ENCODE measurements at places on chromosomes 5 and 9.

DNA sequence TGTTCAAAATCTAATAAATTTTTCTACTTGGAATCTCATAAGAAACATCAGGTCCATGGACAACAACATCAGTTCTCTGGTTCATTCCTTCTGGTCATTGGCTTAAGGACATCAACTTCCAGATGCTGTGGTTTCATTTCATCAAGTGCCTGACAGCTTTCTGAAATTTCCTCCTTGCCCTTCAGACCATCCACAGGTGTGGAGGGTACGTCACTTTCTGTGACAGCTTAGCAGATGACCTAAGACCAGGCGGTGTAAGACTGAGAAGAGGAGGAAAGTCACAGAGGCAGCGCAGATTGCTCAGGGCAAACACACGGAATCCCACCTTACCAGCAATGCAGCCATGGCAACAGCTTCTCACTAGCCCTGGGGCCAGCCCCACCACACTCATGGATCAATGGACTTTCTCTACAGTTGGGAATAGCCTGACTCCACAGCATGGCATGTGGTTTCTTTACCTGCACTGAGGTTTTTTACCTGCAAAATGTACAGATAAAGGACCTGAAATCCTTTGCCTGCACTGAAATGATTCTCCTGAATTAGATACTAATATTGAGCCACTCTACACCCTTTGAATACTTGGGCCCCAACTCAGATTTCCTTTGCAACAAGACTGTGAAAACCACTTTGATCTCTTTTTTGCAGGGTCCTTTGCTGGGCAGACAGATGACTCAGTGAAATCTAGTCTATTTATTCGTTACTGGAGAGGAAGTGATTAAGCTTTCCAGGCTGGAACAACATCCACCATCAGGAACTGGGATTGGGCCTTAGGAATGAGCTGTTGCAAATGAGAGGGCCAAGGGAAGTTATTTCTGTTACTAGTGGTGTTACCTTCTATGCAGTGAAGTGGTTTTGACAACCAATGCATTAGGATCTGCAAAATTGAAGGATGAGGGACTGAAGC, 26.9 kb downstream of the TICAM2 start:
- no peak for DNase-seq

DNA sequence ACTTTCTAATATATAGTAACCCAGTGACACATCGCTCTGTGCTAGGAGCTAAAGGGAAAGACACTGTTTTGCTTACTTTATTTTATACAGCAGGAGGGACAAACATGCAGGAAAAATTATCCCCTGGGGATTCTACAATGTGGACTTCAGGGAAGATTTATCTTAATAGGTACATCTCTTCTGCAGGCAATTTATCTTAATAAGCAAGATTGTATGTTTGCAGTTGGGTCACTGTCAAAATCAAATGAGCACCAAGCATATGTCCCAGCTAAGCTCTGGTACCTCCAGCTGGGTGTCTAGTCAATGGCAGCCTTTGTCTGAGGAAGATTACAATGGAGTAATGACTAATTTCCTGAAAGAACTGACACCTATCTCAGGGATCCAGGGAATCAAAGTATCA, 309.9 kb upstream of the PANK3 start:
- DNase-seq: no peak

DNA sequence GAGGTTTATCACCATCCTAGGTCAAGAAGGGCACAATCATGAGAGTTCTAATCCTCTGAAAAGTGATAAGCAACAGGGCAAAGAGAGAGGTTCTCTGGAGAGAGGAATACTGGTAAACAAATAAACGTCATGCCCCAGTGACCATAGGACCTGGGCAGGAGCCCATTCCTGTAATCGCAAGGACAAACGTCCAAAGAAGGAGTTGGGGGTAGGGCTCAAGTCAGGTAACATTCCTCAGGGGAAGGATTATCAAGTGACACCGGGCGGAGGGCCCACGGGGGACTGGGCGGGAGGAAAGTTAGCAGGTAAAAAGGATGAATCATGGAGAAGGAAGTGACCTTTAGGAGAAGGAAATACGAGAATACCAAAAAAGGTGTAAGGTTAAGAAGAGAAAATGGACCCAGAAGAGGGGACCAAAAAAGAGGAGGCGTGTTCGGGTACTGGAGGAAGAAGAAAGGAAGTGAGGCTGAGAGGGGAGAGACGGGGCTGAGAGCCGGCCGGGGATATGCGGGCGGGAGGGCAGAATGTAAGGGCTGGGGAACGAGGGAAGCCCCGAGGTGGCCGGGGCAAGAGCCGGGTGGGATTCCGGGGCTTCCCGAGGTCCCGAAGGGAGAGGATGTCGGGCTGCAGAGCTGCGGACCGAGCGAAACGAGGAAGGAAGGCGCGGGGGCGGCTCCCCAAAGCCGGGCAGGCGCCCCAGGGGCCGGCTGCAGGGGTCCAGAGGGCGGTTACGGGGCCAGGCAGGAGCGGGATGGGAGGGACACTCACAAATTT, 583 bp downstream of the DIAPH1 start:
- DNase-seq: no peak

DNA sequence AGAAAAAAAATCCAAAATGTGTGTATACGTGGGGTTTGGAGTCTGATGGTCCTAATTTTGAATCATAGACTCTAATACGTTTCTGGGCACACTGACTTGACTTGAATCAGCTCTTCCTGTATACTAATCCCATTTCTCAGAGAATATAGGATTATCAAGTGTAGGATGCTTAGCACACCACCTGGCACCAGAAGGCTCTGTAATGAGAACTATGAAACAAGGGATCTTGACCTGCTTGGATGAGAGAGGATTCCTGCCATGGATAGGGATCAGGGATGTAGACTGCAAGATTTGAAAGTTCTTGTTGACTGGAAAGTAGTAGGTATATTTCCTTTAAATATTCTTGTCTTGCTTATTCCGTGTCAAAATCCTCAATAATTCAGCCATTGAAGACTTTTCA, 7.8 kb downstream of the HSPA4 start:
- DNase-seq: no peak

DNA sequence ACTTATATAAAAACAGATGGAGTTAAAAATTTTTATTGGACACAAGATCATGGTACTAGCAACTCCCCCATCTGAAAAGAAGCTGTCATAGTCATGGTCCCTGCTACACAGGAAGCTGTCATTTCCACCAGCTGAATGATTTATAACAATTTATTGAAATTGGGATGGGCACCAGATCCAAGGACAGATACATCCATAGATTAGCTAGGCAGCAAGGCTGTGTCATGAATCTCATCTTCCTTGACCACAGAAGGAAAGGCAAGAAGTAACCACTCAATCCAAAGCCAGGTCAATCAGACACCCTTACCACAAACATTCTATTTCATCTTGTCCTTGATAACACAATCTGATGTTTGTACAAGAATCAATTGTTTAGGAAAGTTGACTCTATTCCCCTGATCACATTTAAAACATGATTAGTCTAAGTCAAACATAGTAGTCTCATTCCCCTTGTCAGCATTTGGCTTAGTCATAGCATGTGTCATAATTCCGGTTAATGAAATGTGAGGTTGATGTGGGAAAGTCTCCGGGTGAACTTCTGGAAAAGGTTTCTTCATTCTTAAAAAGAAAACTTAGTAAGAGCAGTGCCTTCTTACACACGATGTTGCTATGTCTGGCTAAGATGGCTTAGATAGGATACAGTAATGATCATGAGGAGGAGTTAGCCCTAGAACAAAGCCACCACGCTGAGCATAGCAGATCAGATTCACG, 462.6 kb upstream of the PAPPA start:
- no peak for DNase-seq

DNA sequence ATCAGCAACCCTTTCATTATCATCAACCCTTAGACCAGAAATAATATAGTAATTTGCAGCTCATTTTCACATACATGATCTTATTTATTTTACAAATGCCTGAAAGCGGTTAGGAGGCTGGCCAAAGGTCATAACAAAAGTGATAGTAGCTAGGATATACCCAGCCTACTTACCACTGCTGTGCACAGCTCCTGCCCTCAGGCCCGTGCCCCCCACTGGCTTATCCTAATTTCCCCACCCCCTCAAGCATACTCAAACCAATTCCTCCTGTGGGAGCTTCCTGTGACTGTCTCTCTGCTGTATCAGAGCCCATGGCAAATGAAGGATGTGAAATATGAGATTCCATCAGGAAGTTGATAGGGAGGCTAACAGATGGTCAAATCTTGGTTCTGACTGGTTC, 14.8 kb downstream of the FAM219A start:
- DNase-seq: no peak

- no peak for DNase-seq
Measured at GRCh38 chr9:28539434-28540070, 966.3 kb upstream of the C9orf72 start.

DNA sequence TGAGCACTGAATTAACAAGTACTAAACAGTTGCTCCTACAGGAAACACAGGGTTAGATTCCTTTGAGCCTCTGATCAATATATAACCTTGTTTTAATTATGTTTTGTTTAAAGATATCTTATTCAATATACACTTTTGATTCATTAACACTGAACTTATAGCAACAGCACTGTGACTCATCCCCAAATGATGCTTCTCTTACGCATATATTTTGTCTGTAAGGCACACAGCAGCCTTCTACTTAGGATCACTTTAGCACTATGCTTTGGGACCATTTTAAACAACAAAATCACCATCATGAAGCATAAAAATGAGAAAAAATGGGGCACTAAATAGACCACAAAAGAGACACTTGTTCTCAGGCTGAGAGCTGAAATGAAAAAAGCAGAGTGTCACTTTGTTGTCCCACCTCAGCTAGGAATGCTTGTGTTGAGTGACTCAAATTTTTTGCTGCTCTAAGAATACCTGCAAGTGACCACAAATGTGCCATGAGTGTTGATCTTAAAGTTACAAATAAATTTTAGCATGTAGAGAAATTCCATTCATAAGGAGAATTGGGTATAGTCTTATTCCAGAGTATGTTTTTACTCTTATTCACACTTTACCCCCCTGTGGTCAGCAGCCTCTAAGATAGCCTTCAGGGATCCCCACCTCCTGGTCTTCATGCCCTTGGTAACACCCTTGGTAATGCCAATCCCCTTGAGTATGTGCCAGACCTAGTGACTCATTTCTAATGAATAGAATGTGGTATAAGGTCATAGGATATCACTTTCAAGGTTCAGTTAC, 252.7 kb upstream of the IL12B start:
- no peak for DNase-seq

GRCh38 chr9:17063535-17064135, 71.2 kb upstream of the CNTLN start:
- DNase-seq: no peak

DNA sequence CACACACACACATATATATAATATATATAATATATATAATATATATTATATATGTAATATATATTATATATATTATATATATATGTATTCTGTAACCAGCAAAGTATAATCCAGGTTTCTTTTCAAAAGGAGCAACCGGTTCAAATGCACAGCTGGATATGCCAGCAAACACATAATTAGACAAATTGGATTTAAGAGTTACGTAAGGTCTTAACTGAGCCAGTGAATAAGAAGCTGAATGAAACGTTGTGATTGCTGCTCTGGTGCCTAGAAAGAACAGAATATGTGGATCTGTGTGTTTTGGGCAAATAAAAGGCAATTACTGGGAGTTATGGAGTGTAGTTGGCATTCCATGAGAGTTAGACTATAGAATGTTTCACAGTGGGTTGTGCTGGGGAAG, 178.1 kb downstream of the SLF1 start:
- DNase-seq: no peak

- no peak for DNase-seq
Measured at GRCh38 chr9:109780453-109781033, 545 bp downstream of the PALM2AKAP2 start.

GRCh38 chr9:34896112-34896511, 62.0 kb upstream of the PHF24 start:
- no peak for DNase-seq

- no peak for DNase-seq
Measured at GRCh38 chr5:163569284-163569683, 63.9 kb downstream of the MAT2B start.

GRCh38 chr5:146520731-146521130, 4.7 kb upstream of the GPR151 start:
- DNase-seq: no peak

GRCh38 chr5:170886210-170886894, 24.5 kb downstream of the RANBP17 start:
- DNase-seq: no peak

GRCh38 chr9:18996211-18996610, 36.8 kb downstream of the SAXO1 start:
- DNase-seq: no peak

- DNase-seq: no peak
Measured at GRCh38 chr5:69522035-69522434, 29.4 kb downstream of the OCLN start.

GRCh38 chr5:139872052-139872766, 76.6 kb downstream of the PSD2 start:
- no peak for DNase-seq

DNA sequence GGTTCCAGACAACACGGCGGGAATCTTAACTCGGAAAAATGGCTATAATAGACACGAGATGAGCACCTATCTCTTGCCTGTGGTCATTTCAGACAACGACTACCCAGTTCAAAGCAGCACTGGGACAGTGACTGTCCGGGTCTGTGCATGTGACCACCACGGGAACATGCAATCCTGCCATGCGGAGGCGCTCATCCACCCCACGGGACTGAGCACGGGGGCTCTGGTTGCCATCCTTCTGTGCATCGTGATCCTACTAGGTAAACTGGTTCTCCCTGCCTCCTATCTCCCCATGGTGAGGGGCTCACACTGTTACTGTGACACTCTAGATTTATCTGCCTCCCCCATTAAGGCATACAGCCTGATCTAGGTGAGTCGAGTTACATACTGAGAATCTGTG, 124.2 kb downstream of the CDH6 start:
- DNase-seq: no peak

- DNase-seq: no peak
Measured at GRCh38 chr9:78575081-78575480, 278.2 kb downstream of the PSAT1 start.

DNA sequence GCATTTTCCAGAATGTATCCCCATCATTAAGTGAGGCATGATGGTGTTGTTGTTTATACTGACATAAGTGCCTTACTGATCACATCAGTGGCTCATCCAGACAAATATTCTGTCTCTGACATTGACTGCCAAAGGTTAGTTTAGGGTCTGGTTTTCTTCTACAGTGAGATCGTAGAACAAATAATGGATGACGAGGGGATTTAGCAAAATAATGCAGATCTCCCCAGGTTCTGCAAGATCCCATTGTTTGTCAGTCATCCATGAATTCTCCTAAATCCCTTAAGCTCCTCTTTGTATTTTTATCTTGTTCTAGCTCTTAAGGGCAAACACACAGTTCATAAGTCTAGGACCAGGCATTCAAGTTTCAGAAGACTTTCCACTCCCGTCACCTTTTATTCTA, 93.1 kb upstream of the DHFR start:
- no peak for DNase-seq
